ENCODE measurements at places on chromosomes 2 and 18.

DNA sequence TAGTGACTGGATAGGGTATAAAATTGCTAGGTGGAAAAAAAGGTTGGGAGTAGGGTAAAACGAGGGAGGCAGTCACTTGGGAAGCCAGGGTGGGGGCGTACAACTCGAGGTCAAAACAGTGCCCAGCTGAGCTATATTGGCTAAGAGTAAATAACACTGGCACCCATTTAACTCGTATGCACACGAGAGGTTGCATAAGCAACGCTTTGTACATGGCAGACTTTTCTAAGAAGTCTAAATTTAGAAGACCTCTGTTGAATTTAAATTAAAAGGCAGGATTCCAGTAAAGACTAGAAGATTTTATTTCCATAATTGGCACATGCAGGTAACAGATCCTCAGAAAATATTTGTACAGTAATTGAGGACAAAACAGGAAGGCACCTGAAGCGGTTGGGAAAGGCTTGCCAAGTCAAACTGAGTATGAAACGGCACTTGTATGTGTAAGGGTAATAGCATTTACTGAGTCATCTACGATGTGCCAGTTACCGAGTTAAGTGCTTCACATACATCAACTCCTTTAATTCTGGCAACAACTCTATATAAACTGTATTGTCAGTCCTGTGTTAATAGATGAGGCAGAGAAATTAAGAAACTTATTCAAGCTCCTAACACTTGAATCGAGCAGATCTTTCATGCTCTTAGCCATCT, 1.4 kb upstream of the MALT1 start:
- no peak for DNase-seq

GRCh38 chr2:144659731-144660275, 139.9 kb upstream of the ZEB2 start:
- no peak for DNase-seq

DNA sequence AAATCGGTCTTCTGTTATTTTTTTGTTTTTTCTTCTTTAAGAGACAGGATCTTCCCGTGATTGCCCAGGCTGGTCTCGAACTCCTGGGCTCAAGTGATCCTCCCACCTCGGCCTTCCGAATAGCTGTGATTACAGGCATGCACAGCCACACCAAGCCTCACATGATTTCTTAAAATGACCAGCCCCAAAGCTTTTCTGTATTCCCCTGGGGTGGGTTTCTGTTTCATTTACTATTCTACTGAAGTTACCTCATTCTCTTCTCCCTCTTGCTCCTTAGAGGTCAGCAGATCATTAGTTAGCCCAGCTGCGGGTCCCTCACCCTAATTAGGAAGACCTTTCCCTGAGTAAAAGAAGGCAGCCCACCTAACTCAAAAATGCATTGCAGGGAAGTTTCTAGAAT, 27.6 kb downstream of the SLC1A4 start:
- no peak for DNase-seq

- DNase-seq, result no peak
These were observed 52.8 kb downstream of the EDAR start for GRCh38 chr2:108936076-108936864.

GRCh38 chr18:59606193-59607077, 90.8 kb downstream of the CCBE1 start:
- DNase-seq, result no peak

- no peak for DNase-seq
These were observed 76.9 kb upstream of the MAP3K20 start for GRCh38 chr2:172998547-172999272.

- DNase-seq, result no peak
These were observed 223.1 kb downstream of the GLI2 start for GRCh38 chr2:120958623-120959366.

GRCh38 chr2:68994864-68995263, 18.1 kb upstream of the ANTXR1 start:
- no peak for DNase-seq

GRCh38 chr2:20934236-20934635, 109.6 kb downstream of the APOB start:
- no peak for DNase-seq

DNA sequence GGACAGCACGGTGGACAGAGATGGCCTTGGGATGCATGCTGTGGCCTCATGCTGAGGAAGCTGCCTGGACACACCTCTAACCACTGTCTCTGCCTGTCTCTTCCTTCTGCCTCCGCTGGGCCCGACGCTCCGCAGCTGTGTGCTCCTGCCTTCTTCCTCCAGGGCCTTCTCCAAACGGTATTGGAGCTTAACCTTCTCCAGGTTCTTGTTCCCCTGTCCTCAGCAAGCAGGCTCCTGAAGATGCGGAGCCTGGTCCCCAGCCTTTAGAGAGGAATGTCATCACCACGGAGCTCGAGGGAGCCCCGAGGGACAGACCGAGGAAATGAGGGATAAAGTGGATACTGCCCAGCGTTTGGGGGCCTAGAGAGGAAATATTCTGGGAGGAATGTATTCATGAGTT, 155.1 kb downstream of the DYSF start:
- DNase-seq, result peak; percentile 26

GRCh38 chr2:235577404-235578330, 83.8 kb downstream of the AGAP1 start:
- DNase-seq, result no peak

DNA sequence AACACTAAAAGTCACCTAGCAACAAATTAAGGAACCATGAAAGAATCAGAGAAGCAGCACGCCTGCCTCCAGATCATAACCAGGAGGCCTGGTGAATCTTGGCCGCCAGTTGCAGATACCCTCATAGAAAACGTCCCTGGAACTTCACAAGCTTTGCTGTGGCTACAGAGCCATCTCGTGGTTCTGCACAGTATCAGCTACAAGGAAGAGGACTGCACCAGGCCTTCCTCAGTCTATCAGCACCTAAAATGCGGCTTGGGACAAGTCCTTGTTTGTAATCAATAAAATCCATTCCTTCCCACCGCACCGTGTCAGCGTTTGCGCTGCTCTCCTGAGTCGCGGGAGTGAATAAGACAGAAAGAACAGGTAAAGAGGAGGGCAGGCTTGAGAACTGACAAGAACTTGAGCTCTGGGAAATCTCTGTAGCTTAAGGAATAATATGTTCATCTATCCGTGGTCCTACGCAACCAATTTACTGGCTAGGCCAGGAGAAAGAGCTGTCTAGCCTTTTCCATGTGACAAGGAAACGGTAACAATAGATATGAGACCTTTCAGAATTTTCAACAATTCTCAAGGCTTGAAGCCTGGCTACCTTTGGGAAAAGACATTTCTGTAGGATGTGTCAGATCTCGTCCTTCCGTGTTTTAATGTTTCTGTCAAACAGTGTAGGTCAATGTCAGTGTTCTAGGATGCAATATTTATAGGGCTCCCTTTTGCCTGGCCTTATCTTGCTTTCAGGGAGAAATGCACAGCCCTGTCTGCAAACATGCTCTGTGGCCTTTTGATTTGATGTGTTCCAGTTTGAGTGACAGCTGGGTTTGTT, 128.5 kb upstream of the RAB12 start:
- DNase-seq, result no peak

- peak; percentile 53 for DNase-seq
These were observed 871 bp upstream of the DUSP28 start for GRCh38 chr2:240559286-240559685.

- no peak for DNase-seq
These were observed 396.2 kb downstream of the ZNF516 start for GRCh38 chr18:76098674-76099411.

- DNase-seq, result no peak
These were observed 69.1 kb upstream of the B3GNT7 start for GRCh38 chr2:231326404-231326803.

- no peak for DNase-seq
These were observed 174.8 kb downstream of the DYM start for GRCh38 chr18:49285627-49286026.
